AML-193 (cell line): ENCODE measurements at places on chromosomes 12 and 14.

DNA sequence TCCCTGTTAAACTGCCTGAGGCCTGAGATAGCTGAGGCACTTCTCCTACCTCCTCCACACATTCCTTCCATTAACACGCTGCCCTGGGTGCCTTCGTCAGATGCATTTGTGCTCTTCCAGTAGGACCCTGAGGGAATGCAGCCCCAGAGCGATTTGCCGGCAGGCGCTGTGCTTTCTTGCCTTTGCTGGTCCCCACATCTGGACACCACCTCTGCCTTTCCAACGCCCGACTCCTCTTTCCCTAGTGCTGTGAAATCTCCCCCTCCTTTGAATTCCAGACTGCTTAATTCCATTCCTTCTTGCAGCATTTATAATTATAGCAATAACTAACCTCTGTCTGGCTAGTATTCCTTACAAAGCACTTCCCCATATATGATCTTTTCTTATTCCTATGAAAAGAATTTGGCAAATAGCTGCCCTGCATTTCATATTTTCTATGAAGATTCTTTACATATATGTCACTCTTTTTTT lies 88.4 kb downstream of the C12orf75 start:
- DNase-seq = no peak

- DNase-seq = no peak
Measured at GRCh38 chr12:131001493-131001892, 47.8 kb downstream of the ADGRD1 start.

- DNase-seq = no peak
Measured at GRCh38 chr14:78107166-78107565, 63.0 kb upstream of the NRXN3 start.

DNA sequence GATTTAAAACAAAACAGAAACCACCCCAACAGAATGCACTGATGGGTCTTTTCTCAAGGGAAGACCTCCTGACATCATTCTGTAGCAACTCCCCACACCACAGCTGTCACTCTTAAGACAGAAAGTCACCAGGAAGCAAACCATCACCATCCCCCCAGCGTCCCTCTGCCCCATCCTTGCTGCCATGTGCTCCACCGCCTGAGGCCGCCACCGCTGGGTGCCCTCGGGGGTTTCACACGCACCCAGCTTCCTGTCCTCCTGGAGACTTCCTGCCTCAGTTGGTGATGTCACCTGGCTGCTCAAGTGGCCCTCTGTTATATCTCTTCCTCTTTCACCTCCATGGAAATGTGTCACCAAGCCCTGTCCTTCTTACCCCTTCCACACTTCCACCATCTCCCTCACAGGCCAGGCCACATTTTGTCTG lies 71.4 kb upstream of the GPR68 start:
- no peak for DNase-seq

DNA sequence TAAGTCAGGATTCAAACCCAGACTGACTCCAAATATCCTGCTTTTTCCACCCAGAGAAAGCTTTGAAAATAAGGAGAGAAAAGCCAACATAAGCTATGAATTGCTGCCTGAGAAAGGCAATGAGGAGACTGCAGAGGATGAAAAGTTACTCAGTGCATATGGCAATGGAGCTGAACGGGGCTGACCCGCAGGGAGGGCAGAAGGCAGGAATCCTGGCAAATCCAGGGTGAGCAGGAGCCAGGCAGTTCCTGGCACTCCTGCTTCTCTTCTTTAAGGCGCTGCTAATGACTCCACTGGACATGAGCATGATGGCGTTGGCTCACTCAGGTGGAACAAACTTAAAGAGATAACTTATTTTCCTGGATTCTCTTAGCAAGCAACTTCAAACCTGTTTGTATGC lies 95.2 kb upstream of the TMCC3 start:
- DNase-seq = no peak

GRCh38 chr12:79776111-79776510 lies 85.3 kb upstream of the PAWR start:
- DNase-seq = no peak

DNA sequence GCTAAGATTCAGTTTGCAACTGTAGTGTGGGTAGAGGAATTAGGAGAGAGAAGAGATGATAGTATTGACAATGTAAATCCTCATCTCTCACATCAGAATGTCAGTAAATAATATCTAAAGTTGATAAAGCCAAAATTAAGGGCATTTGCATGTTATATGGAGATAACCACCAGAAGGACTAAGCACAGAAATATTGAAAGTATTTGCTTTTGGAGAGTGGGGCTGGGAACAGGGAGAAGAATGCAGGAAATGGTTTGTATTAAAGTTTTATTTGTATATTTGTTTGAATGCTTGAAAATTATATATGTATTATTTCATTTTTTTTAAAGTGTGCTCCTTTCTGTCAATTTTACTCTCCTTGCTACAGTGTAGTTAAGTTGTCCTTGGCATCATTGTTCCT lies 491.4 kb downstream of the APAF1 start:
- no peak for DNase-seq

DNA sequence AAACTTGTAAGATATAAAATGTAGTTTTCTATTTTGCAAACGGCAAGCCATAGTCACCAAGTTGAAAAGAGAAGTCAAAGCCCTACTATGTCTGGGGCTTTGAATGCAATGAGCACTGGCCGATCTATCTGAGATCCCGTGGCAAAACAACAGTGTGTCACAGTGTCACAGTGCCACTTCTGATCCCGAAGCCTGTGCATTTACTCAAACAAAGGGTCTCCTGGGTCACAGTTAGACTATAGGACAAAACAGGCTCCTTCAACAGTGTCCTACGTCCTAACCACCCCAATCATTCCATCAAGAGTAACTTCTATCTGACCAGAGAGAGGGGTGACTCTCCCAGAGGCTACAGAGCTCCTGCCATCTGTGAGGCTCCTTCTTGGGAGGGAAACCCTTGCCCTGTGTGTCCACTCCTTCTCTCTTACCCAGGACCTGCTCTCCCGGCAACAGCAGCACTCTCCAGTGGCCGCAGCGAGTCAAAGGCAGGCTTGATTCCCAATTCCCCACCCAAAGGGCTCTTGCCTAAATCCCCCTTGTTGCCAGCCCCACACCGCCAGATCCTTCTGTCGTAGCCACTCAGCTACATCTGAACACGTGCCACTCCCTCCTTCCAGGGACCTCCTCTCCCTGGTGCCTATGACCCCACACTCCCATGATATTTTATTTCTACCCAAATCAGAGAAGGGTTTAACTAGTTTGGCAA lies 14.0 kb upstream of the SELPLG start:
- DNase-seq = no peak
